NB4 (cell line): ENCODE measurements at places on chromosomes 7 and 10.

GRCh38 chr7:115293628-115294240, 371.8 kb downstream of the MDFIC start:
- DNase-seq = no peak

- DNase-seq = no peak
These were observed 182.6 kb upstream of the LYZL1 start for GRCh38 chr10:29106287-29106686.

DNA sequence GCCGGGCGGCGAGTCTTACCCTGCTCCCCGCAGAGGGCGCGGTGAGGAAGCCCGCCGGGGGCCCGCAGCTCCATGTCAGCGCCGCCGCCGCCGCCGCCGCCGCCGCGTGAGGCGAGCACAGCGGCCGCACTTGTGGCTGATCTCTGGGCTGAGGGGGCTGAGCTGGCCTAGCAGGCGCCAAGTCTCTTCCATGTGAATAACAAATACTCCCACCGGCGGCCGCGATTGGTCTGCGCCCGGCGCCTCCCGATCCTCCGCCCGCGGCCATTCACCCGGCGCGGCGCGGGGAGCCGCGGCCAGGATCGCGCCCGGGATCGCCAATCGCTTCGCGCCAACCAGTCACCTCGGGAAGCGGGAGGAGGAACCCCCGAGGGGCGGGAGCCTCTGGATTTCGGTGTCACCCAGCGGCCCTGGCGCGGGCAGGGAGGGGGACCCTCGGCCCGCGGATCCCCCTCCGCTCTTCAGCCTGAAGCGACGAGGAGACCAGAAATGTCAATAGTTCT, at the start of gene GRM8:
Gene GRM8 (minus strand): TSS at position 164 of the 503 bp plus-strand sequence.
- no peak for DNase-seq

DNA sequence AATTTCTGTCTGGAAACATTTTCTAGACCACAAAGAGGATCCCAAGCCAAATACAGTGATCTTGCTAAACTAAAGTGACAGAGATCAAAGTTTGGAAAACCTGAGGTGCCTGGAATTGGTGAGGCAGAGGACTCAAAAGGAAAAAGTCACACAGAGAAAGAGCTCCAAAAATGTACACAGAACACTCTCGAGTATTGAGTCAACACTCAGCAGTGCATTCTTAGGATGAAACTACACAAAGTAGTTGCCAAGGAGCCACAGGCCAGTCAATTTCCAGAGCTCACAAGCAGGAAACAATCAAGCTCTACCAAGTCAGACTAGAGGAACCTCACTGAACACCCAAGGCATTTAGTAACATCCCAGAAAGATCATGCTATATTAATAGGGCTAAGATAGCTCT, 61.3 kb downstream of the MICU1 start:
- DNase-seq = peak; percentile 6

DNA sequence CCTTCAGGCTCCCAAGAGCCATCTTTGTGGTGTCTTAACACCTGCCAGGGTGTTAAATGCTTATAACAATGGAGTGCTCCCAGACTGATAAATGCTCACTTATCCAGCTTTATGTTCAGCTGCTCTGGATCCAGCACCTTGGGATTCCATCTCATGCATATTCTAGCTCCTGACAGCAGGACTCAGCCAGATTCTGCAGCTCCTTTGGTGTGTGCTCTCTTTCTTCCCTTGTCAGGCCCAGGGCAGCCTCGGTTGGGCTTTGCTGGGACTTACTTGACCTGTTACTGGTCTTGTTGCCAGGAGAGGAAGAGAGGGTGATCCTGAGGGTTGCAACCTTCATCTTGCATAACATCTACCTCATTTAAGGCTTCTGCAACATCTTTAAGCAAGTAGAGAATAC, 59.4 kb upstream of the CCNY start:
- no peak for DNase-seq

GRCh38 chr10:121865554-121865953, 62.3 kb downstream of the ATE1 start:
- DNase-seq = no peak

DNA sequence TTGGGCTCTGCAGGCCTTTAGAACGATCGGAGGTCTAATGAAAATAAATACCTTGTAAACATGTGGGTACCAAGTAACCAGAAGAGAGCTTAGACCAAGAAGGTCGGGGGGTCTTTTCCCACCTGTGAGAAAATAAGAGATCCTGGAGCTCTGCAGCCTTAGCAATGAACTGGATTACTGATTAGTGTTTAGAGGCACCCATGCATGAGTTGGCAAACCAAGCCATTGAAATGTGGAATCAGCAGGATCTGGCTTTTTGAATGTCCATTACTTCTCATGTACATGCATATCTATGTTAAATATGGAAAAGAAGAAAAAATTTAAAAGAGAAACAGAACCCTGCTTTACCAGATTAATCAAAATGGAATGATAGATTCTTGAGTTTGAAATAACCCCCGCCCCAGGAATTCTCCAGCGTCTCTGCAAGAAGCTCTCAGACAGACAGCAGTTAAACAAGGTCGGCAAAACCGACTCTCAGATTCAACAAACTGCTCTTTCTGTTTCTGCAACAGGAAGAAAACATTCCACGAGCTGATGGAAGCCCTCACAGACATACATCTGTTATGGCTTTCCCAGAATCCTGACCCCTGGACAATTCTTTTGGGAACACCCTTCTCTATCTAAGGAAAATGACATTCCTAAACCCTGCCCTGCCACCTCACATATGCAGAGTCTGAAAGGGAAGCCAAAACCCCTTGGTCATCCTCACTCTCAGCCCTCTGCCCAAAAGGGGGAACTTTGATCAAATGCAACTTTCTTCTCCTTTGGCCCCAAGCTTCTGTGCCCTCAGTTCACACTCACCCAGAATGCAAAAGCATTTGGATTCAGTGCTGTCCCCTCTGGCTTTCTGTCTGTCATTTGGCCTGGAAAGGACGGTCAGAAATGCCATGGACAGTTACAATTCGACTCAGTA, 78.7 kb upstream of the EN2 start:
- peak; percentile 40 for DNase-seq

DNA sequence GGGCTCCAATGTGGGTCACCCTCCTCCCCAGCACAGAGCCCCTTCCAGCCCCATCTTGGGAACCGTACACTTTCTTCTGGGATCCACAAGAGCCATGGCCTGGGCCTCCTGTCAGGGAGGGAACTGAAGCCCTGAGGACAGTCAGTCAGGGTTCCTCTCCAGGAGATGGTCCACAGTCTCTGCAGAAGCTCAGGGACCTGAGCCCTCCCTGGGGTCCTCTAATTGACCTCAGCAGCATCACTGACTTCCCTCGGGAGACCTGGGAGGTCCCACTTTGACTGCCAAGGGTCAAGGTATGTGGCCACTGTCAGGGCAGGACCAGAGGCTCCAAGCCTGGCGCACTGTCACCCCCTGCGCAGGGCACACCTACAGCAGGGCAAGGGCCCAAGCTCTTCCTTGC, 32.3 kb downstream of the NOD1 start:
- no peak for DNase-seq

GRCh38 chr10:28669227-28670173, 7.8 kb upstream of the BAMBI start:
- no peak for DNase-seq

GRCh38 chr7:55172881-55173609, 154.2 kb downstream of the EGFR start:
- DNase-seq = no peak

- DNase-seq = no peak
These were observed 956.2 kb downstream of the SORCS3 start for GRCh38 chr10:105597312-105597711.
